ENCODE measurements at places on chromosomes 12 and 14.

- DNase-seq, result no peak
Observed at GRCh38 chr14:85607651-85608081, 77.7 kb downstream of the FLRT2 start.

GRCh38 chr12:7991535-7991934, 41.0 kb upstream of the FOXJ2 start:
- no peak for DNase-seq

DNA sequence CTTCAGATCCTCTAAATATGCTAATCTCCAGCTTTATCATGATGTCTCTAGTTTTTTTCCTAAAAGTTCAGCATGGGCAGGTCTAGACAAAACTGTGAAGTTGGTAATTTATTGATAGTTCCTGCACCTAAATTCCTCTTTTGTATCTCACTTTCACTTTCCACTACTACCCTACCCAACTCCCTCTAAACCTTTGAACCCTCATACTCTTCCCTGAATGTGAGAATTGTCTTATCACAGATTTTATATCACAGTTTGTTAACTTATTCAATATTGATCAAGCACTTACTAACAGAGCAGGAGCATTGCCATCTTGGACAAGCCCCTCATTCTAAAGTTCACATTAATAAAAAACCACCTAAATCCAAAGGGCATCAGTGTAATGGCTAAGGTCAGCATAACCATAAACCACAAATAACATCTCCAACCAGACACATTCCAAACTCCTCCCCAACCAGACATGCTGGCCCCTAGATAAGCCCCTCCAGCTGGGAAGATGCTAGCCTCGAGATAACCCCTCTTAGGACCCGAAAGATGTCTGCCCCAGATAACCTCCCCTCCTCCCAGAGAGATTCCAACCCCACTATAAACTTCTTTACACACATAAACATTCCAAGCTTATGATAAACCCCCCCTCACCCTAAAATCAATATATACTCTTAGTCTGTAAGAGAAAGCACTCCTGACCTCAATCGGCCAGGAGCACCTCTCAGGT, 78.7 kb downstream of the FSCB start:
- no peak for DNase-seq

DNA sequence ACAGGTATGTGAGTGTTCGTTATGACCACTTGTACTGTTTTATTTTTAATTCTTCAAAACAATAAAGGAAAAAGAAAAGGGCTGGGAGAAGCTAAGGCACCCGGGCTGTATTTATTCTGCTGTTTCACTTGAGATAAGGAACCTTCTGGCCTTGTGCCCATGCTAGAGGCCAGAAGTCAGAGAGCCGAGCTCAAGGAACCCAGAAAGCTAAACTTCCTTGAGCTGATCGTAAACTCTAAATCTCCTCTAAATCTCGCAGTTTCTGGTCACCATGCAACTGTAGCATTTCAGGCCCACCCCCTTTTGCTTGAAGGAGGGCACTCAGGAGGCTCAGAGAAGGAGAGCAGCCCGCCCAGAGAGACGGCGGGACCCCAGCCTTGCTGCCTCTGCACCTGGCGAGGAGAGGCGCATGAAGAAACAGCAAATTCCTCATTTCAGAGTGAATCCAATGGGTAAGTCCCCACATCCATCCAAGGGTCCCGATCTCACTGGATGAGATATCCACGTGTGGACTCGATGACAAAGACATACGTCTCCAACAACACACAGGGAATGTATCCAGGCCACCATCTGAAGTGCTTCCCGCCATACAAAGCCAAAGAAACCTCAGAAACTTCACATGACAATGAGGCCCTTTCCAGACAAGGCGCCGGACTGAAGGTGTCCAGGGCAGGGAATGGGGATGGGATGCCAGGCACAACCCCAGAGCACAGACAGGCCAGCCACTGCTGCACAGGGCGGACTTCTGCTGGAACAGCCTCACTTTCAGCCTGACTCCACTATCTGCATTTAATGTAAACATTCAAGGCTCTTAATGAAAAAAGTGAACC, 14.6 kb downstream of the CCDC88C start:
- DNase-seq, result no peak

DNA sequence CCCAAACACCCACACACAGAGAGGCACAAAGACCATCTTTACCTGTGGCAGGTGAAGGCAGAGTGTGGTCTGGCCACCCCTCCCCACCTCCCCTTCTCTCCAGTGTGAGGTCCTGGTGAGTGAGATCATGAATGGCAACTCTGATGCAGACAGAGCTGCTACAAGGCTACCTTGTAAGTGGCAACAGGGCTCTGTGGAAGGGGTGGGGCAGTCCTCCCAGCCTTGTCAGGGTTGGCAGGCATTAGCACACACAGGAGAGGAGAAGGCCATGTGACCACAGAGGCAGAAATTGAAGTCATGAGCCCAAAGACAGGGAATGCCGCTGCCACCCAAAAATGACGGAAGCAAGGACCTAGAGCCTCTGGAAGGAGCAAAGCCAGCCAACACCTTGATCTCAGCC, 30.7 kb downstream of the VWF start:
- DNase-seq, result no peak

DNA sequence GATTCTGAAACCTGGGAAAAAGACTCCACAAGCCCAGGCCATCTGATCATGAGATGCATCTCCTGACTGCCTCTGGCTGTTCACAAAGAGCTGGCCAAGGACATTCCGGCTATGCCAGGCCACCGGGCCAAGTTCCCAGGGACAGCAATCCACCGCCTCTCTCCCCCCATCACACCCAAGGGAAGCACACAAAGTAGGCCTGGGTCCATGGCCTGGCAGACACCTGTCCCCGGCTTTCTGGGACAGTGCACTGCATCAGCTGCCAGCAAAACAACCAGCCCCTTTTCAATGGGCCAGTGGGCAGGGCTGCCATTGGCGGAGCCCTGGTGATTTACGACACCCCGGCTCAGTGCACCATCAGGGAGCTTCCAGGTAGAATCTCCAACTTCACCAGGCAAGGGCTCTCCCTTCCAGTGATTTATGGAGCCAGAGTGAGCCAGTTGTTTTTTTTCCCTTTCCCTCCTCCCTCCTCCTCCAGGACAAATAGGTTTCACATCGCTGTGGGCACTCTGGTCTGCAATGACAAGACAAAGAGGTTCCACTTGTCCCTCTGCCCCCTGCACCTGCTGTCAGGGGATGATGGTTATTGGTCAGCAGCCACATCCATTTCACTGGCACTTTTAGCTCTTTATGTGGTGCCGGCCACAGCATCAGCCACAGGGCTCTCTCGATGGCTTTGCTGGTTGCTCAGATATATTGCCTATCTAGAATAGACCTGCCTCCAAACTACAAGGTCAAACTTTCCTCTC, 149.6 kb downstream of the SLC38A6 start:
- DNase-seq, result no peak

DNA sequence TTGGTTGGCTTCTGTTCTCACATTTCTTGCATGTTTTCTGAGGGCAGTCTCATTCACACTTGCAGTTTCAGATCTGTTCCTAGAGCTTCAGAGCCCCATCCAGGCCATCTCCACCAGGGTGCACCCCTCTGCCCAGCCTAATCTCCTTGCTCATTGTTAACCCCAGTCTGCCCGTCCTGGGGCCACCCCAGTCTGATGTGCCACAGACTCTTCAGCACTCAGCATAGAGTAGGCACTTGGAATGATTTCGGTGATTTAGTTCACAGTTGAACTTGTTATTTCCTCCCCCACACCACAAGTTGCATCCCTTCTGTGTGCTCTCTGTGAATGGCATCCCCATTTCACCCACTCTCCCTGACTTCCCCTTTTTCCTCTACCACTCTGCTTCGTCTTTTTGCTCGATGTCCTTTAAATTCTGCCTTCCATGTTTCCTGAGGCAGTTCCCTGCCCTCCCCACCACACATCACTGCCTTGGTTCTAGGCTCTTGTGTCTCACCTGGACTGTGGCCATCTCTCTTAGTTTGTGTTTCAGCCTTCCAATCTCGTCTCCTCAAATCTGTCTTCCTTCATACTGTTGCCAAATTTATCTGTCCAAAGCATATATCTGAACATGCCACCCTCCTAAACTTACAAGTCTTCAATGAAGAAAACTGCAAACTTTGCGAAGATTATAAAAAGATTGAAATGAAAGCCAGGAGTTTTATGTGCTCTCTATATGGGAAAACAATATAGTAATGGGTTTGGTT, 41.5 kb downstream of the ANO6 start:
- DNase-seq, result no peak

DNA sequence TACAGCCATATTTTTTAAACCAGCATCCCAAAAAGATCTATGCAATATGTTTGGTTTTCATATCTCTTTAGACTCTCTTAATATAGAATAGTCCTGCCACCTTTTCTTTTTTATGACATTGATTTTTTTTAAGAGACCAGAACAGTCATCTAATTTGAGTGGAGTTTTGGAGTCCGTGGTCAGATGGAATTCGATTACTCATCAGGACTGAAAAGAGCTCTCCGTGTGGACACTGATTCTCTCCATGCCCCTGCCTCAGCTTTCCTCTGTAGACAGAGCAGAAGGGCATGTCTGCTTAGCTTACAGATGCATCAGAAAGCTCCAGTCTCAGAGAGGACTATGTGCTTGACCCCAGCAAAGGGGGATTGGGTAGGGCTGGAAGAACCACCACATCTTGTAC, 27.8 kb downstream of the SMCO2 start:
- no peak for DNase-seq

- DNase-seq, result no peak
Observed at GRCh38 chr12:106769546-106769945, 4.9 kb upstream of the RIC8B start.

GRCh38 chr14:52950898-52951680, at the start of gene FERMT2:
Gene FERMT2, minus strand, starts transcription at chr14:52951050. Its CDS starts 482 bp downstream, at chr14:52950568.
- no peak for DNase-seq

DNA sequence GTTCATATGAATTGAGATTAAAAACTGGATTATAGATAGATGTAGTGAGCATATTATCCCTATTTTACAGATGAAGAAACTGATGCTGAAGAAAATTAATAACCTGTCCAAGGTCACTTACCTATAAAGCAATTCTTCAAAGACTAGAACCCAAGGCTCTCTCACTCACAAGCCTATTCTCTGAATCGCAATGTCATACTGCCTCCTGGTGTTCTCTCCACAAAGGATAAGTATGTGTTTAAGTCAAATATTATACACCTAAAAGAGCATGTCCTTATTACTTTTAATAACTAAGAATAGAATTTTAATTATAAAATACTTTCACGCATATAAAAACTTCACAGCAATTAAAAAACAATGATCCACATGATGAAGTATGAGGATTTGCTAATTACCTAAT, 721.3 kb upstream of the USP15 start:
- DNase-seq, result no peak

DNA sequence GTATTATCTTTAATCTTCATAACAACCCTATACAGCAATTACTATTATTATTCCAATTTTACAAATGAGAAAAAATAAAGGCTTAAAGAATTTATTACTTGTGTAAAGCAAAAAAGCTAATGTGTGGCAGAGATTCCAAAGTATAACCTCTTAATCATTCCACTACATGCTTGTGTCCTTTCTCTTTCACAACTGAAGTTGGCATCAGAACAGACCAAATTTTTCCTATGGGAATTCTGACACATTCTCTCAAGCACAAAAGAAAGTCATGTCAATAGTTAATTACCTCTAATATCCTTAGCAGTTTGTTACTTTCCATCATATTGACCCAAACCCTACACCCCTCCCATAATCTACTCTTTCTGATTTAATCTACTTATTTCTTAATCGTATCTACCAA, 86.7 kb downstream of the BCL2L14 start:
- DNase-seq, result no peak

GRCh38 chr14:48378541-48378940, 703.1 kb upstream of the MDGA2 start:
- no peak for DNase-seq

GRCh38 chr14:94486883-94487282, 10.9 kb upstream of the SERPINA9 start:
- no peak for DNase-seq

- no peak for DNase-seq
Observed at GRCh38 chr12:85951823-85952222, 77.7 kb downstream of the NTS start.

DNA sequence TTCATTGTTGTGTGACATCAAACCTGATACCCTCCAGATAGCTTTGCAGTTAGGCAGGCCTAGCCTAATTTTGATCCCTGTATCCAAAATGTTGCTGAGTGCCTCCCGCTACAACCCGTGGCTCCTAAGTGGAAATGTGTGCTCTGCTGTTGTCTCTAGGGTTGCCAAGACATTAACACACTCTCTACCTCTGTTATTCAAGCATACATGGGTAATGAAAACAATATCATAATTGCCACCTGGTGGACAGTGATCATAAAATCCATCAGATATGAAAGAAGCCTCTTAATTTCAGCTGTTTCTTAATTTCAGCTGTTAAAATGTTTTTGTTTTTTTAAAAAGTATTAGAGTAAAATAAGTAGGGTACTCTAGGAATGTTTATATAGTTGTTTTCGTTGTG, 93.5 kb downstream of the PLEKHA5 start:
- no peak for DNase-seq

DNA sequence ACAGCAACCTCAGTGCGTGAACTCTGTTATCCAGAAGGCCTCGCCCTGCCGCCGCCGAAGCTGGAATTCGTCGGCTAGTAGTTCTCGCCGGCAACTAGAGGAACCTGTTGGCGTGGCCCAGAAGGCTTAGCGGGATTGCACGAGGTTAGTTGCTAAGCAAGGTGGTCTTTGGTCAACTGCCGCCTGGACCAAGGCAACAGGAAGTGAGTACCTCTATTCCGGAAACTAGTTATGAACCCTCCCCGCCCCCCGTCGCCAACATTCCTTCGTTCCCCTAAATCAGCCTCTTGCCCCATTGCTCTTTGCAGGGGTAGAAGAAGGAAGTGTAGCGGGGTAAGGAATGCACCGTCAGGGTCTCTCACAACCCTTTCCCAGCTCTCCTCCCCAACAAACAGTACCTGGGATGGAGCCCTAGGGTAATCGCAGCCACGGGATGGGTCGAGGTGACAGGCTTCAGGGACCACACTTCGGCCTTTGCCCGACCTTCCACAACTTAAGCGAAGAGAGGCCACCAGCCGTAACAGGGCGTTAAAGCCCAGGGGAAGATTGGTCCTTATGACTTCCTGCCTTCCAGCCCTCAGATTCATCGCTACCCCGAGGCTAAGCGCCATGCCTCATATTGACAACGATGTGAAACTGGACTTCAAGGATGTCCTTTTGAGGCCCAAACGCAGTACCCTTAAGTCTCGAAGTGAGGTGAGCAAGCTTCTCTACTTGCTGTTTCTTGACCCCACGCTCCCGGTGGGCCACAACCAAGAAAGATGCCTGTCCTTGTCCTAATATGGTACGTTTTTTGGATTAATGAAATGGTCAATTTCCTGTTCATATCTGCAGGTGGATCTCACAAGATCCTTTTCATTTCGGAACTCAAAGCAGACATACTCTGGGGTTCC, at the start of gene GMPR2:
Gene GMPR2, plus strand, starts transcription at position 285 of the 893 bp plus-strand sequence. Its CDS starts 325 bp downstream, at position 610.
- no peak for DNase-seq

Data from stimulated activated naive CD4-positive, alpha-beta T cell treated with Interleukin-2 at 50 U/mL for 16 hours (primary cell).